ENCODE measurements at places on chromosomes 6 and 20. TPM values are rescaled to one million over a fixed set of nuclear protein-coding genes. Genes with fewer than 3 reads are reported as not detected.

The STMND1 gene
- total RNA-seq: not detected

The DBNDD2 gene
- total RNA-seq: 5.9 TPM

The BIRC7 gene
- total RNA-seq: not detected

The TOP1 gene
- total RNA-seq: 26.2 TPM

The PLG gene
- total RNA-seq: 0.62 TPM

The ABHD16B gene
- not detected for total RNA-seq

The PTK6 gene
- 0.16 TPM for total RNA-seq

DNA sequence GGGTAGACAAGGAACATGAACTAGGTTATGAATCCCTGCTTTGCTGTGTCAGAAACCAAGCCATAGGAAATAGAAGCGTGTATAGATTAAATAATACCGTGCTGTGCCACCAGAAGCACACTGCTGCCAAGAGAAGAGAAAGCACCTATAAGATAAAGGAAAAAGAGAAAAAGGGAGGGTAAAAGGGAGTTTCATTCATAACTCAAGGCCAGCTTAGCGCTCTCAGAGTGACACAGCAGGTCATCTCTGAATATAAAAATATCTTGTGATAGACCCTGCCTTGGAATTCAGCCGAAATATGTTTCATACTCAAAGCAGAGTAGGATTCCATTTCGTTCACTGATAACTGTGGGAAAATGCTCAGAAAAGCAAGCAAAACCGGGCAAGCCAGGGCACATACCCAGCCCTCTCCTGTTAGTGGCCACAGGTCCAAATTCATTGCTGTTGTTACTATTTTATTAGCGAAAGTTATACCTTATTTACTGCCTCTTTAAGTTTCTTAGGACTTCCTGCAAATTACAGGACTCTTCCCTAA lies 8.7 kb downstream of the JAG1 start:
- DNase-seq: no peak

- DNase-seq: no peak
Observed at GRCh38 chr6:140393665-140394540, 1019.5 kb upstream of the CITED2 start.

DNA sequence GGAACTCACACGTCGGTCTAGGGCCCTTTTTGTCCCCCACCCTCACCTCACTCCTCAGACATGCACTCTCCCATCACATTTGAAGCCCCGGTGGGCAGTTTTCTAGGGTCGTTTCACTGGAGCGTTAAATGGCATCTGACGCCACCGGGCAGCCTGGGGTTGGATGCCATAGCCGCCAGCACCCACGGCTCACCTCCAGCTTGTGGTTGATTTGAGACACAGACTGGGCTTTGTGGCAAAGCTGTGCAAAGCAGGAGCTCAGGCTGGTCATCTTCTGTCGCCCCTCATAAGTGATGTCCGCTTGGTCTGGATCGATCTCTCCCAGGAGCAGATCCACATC lies 530 bp downstream of the GOPC start:
- no peak for DNase-seq

DNA sequence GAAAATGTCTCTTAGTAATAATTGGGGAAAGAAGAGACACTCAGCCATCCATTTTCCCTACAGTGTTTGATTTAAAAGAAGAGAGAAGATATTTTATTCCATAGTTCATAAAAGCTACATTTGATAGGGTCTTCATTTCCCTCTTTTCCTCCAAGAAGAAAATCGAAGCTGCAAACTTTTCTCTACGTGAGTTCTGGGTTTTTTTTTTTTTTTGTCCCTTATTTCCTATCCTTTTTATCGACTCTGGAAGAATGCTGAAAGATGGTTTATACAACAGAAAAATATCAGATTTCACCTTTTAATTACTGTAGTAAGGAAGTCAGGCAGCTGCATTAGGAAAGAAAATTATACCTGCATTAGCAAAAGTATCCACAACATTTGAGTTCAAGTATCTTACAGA lies at the start of gene OR2J1:
Gene OR2J1 (plus strand): TSS at position 301 of the 400 bp plus-strand sequence. CDS start 1,453 bp downstream, outside the sequence.
- DNase-seq: no peak

DNA sequence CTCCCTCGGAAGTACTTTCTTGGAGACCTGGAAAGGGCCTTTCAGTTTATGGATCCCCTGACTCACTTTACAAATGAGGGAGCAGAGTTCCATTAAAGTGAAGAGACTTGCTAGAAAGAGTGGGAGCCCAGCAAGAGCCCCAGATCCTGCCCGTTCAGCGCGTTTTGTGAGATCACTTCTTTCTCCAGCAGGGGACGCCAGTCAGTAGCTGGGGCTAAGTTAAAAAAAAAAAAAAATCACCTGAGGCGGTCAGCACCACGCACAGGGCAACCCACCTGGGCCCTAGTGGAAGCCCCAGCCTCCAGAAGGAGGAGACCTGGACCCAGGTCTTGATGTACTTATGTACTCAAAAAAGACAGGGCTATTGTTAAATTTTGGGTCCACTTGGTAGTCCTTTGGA lies 274.5 kb upstream of the RNF24 start:
- no peak for DNase-seq

DNA sequence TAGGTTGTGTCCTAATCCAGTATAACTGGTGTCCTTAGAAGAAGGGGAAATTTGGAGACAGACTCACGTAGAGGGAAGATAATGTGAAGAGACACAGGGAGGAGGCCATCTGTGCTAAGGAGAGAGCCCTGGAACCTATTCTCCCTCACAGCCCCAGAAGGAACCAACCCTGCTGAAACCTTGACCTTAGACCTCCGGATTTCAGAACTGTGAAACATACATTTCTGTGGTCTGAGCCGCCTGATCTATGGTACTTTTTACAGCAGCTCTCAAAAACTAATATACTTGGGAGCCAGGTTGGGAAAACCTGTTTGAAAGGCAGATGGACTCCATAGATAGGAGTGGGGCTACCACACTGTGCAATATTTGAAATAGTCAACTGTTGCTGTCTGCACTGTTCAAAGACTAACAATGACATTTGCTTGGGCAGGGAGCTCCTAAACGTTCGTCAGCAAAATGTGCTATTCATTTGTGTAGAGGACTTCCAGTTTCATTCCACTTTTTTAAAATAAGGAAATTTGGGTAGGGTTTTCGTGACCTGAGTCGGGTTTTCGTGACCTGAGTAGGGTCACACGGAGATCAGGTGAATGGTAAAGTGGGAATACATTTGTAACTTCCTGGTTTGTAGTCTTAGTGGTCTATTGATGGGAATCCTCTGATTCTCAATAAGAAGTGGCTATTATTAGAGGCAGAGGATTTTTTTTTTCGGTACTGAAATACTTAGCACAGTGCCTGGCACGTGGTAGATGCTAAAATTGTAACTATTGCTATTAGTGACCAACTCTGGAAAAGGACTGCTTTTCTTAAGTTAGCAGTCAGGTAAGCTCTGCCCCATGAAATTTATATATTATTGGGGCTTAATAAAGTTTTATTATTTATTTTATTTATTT lies 11.4 kb downstream of the TAGAP start:
- no peak for DNase-seq

GRCh38 chr6:132167929-132168892 lies 217.0 kb upstream of the CCN2 start:
- no peak for DNase-seq

DNA sequence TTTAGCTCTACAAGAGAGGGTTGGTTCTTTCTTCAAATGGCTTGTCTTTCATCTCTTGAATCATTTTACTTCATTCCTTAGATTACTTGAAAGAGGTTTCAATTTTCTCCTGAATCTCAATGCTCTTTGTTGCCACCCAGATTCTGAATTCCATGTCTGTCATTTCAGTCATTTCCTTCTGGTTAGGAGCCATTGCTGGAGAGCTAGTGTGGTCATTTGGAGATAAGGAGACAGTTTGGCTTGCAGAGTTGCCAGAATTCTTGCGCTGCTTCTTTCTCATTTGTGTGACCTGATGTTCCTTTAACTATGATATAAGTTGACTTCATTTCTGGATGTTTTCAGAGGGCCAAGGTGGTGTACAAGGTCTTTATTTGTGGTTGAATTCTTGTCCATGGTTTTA lies 157.8 kb downstream of the SLC22A3 start:
- DNase-seq: no peak

GRCh38 chr20:53716395-53716794 lies 122.8 kb upstream of the ZNF217 start:
- no peak for DNase-seq

All from occipital lobe (tissue), 3 donors.